Stimulated activated CD4-positive, alpha-beta T cell treated with anti-CD3 and anti-CD28 coated beads, Interleukin-12 subunit alpha, Interleukin-12 subunit beta, amount 100 ng/mL, for 48 hours (primary cell): ENCODE measurements at places on chromosomes 16 and 17.

DNA sequence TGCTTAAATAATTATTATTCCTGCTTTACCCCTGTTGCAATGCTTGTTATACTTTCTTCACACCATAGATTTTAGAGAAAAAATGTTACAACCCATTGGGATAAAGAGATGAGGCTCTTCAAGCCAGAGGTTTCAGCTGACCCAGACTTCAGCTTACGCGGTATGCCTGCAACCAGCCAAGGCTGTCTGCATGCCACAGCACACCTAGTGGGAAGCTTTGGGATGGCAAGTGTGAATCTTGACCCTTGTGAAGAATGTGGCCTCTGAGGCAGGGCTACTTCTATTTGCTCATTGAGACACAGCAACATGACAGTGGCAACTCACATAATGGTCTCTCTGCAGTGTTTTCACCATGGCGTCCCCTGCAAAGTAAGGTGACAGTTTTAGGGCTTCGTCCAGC lies 193.9 kb upstream of the PIRT start:
- no peak for DNase-seq

GRCh38 chr17:50470426-50470825 lies 1.7 kb upstream of the CHAD start:
- DNase-seq, result no peak

DNA sequence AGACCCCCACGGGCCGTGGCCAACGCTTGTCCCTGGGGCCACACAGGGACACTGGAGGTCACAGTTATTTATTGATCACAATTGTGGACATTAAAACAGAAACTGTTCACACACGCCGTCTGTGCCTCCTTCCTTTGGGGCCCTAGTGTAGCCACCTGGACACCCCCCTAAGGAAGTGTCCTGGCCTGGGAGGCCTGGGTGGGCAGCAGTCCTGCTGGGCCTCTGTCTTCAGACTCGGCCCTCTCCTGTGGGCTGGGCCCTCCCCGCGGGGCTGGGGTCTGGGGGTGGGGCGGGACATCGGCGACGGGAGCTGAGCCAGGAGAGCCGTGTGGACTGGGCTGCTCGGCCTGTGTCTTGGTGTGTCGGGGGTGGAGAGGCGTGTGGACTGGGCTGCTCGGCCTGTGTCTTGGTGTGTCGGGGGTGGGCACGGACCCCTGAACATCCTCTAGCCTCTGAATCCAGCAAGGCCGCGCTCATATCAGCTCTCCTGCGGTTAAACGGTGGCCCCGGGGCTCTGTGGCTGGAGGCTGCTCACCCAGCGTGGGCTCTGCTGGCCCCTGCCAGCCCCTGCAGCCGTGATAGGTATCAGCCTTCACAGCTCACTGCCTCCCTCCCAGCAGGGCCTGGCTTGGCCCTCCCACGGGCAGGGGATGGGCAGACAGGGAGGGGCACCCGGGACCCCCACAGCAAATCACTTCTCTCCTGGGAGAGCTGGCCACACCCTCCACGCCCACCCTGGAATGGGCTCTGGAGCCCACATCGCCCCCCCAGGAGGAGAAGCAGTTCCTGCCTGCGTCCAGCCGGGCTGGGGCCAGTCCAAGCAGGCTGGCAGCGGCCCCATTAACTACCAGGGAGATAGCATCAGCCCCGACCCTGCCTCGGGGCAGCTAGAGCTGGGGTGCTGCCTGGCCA lies 1.1 kb upstream of the NHLRC4 start:
- DNase-seq, result no peak

DNA sequence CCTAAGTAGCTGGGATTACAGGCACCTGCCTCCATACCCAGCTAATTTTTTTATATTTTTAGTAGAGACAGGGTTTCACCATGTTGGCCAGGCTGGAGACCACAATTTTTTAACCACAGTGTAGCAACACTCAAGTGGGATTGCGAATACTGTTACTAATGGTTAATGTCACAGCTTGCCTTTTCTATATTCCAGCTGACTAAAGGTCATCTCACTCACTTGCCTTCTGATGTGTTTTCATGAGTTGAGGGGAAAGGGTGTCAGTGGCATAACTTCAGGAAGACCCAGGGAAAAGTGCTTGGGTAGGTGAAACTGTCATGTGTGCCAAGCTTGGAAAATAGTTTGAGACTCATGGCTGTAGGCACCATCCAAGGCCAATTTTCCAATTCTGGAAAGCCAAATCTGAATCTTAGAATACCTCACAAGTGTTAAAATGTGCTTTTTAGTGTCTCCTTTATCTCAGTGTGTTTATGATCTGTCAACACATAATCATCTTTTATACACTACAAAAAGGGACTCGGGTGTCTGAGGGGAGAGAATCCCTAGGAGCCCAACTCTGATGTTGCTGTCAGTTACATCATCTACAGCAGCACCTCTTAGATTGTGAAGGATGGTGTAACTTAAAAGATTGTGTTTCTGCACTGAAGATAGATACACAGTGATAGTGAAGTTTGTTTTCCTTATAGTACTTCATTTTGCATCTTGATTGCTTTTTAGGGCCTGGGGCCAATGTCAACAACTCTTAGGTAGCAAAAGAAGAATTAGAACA lies 27.1 kb downstream of the OGFOD1 start:
- no peak for DNase-seq

DNA sequence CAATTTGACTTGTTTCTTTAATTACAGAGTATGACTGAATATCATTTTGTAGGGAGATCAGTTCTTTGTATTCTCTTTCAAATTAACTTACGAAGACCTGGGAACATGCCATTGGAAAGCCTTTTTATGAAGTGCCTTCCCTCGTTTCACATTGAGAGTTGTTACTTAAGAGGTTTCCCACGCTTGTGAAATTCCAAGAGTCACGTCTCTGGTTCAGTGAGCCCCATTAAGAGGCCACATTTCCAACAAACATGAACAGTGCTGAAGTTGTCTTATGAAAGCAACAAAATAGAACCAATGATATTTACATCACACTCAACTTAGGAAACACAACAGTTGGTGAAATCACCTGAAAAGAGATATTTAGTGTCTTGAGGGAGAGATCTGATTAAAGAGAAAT lies 334.1 kb downstream of the TOX3 start:
- DNase-seq, result no peak

GRCh38 chr17:4530799-4531730 lies 24.1 kb downstream of the MYBBP1A start:
- no peak for DNase-seq

- no peak for DNase-seq
Observed at GRCh38 chr17:9912121-9913099, 7.3 kb upstream of the RCVRN start.

- DNase-seq, result no peak
Observed at GRCh38 chr16:1332618-1333148, 762 bp upstream of the BAIAP3 start.

GRCh38 chr17:64281962-64282752 lies 19.1 kb upstream of the TEX2 start:
- DNase-seq, result peak; percentile 54

- DNase-seq, result no peak
Observed at GRCh38 chr16:68825427-68825826, 17.9 kb upstream of the TANGO6 start.

GRCh38 chr16:50719401-50720337 lies 22.2 kb upstream of the CYLD start:
- no peak for DNase-seq

- DNase-seq, result no peak
Observed at GRCh38 chr16:28208824-28209223, 2.9 kb downstream of the XPO6 start.

- DNase-seq, result no peak
Observed at GRCh38 chr16:76461836-76462235, 184.6 kb downstream of the CNTNAP4 start.

GRCh38 chr16:24216961-24217360 lies 39.2 kb upstream of the CACNG3 start:
- DNase-seq, result no peak

GRCh38 chr16:89502081-89502843 lies 5.9 kb upstream of the SPG7 start:
- DNase-seq, result no peak

- no peak for DNase-seq
Observed at GRCh38 chr17:49359990-49360795, 1.9 kb downstream of the ZNF652 start.

- no peak for DNase-seq
Observed at GRCh38 chr16:58009856-58010416, 8.7 kb downstream of the USB1 start.

DNA sequence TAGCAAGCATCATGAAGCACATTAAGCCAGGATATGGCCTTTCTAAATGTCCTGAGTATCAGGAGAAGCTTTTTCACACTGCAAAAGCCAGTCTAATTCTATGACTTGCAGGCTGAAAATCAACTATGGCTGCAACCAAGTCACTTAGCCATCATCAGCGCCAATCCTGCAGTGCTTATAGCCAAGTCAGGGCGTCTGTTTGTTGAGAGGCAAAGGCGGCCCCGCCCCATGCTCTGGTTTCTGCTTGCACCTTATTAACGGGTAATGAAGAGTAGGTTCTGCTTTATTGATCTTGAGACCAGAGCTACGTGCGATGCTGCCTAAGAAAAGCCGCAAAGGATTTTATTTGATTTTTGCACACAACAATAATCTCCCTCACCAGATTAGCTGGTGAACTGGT lies 88.4 kb downstream of the CDH13 start:
- no peak for DNase-seq

GRCh38 chr16:11301645-11302501 lies 20.7 kb upstream of the PRM1 start:
- no peak for DNase-seq
